ENCODE measurements at places on chromosomes 1 and 21.
A peak's percentile ranks its signal among the peaks of the same experiment; 100 is the strongest.

- DNase-seq = peak; percentile 32
Observed at GRCh38 chr1:149844101-149844500, 55.3 kb upstream of the BOLA1 start.

- DNase-seq = no peak
Observed at GRCh38 chr1:52665006-52665941, 32.3 kb downstream of the SHISAL2A start.

DNA sequence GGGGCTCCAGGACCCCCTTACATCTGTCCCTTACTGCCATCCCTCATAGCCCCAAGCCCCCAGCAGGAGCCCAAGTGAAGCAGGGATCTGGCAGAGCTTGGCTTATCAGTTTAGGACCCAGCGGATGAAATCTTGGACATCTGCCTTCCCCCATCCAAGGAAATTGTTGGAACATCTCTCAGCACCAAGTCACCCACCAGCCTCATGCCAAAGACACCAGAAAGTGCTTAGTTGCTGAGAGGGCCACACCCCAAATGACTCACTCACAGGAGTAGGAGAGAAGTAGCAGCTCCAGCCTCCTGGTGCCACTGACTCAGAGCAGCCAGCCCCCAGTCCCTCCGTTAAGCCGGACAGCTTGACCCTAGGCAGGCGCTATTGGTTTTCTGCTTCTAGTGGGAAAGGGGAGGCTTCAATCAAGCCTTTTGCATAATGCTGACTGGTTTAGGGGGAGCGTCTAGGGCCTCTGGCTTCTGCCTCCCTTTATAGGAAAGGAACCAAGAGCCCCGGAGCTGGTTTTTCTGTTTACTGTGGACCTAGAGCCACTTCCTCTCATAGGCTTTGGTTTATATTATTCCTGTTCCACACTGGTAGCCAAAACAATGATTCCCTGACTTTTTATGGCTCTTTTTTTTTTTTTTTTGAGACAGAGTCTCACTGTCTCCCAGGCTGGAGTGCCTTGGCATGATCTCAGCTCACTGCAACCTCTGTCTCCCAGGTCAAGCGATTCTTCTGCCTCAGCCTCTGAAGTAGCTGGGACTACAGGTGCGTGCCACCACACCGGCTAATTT is 114.2 kb upstream of the IPO9 start:
- peak; percentile 94 for DNase-seq

DNA sequence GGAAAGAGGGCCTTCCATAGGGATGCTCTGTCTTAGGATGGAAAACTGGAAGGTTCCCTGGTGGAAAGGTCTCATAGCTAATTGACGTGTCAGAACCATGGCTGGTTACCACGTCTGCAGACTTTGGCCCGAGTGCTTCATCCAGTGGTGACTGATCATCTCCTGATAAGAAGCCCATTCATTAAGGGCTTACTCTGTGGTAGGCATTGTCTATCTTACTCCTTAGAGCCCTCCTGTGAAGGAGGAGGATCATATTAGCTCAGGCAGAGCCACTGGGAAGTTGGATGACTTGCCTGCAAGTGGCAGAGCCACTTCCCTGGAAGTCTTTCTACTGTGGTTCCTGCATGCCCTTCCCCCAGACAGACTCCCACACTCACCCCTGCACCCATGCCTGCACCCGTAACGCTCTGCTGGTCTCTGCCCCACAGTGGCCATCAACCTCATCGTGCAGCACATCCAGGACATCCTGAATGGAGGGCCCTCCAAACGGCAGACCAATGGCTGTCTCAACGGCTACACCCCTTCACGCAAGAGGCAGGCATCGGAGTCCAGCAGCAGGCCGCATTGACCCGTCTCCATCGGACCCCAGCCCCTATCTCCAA is 79.9 kb downstream of the UCK2 start:
- DNase-seq = no peak

GRCh38 chr1:147902253-147902845 is at the start of gene GJA8:
Gene GJA8 (plus strand): TSS chr1:147902795. CDS start chr1:147907956, 5,161 bp downstream.
- no peak for DNase-seq

DNA sequence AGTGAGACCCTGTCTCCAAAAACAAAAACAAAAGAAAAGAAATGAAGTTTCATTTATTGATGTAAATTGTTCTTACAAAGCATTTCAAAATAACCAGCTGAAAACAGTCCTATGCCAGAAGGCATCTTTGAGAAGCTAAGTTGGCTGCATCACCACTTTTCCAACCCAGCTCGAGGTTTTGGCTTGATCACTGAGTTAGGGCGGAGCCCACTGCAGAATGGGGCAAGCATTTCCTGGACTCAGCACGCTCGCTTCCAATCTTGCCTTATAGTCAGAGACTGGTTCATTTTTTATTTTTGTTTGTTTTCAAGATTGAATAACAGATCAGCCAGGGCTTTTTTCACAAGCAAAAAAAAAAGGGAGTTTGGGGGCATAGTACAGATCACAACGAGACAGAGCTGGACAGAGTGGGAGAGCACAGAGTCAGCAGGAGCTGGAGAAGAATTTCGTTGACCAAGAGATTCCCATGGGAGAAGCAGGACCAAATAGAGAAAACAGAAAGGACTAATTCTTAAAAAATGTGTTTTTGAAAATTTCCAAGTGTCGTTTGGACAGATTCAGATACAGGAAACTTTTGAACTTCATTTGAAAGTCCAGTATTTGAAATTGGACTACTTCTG is 23.5 kb upstream of the COL6A1 start:
- DNase-seq = peak; percentile 74

- DNase-seq = no peak
Observed at GRCh38 chr1:232267092-232267836, 362.7 kb downstream of the SIPA1L2 start.

DNA sequence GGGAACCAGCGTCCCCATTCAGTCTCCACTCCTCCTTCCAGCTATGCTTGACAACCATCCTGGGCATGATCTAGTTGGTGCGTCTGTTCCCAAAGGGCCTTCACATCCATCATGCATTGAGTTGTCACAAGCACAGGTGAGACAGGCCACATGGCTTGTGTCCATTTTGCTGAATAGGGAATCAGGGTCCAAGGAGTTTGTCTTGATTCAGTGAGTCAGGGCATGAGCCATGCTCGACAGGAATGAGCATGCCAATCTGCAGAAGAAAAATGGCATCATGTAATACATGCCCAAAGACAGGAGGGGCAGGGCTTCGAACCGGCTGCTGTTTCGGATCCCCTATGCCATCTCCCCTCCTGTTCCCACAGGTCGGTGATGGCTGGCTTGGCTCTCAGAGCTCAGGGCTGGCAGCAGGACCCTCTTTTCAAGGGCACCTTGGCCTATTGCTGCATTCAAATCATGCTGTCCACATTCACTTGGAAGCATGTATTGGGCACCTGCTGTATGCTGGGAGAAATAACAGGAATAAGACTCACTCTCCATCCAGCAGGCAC is 44.5 kb downstream of the PKP1 start:
- DNase-seq = no peak

DNA sequence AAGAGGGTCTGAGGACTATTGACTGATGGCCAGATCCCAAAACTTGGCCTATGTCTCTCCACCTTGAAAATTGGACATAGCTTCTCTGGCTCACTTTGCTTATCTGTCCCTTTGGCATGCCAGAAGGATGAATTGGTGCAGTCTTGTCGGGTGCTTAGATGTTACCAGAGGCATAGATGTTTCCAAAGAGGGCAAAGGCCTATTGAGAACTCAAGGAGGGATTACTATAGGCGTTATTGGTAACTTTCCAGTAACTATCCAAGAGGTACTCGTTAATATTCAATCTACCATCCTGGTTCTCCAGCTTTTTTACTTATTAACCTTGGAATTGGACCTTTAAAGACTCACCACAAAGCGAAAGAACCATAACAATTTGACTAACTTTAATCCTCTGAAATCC is 368.3 kb upstream of the ESRRG start:
- DNase-seq = no peak

DNA sequence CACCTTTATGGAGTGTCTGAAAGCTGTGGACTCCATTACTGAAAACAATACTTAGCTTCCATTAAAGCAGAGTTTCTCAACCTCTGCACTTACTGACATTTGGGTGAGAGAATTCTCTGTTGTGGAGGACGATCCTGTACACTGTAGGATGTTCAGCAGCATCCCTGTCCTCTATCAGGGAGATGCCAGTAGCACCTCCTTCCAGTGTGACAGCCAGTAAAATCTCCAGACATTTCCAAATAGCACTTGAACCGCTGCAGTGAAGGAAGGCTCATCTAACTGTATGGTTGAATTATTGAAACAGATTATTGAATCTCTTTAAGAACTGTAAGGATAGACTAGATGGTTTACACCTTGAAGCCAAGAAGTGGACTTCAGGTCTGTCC is 3.1 kb downstream of the PRDM2 start:
- no peak for DNase-seq

DNA sequence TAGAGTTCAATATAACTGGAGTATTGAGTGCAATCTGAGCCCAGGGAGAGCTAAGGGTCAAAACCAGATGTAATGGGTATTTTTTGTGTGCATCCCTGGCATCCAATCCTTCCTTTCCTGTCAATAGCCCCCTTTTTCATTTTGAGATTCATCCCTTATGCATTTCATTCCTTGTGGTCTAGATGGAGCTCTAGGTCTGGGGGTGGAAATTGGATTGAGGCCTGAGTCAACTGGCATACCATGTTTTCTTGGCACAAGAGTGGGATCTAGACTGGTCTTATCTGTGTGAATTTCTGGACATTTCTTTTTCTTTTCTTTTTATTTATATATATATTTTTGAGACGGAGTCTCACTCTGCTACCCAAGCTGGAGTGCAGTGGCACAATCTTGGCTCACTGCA is 67.3 kb upstream of the RAB3GAP2 start:
- DNase-seq = no peak

DNA sequence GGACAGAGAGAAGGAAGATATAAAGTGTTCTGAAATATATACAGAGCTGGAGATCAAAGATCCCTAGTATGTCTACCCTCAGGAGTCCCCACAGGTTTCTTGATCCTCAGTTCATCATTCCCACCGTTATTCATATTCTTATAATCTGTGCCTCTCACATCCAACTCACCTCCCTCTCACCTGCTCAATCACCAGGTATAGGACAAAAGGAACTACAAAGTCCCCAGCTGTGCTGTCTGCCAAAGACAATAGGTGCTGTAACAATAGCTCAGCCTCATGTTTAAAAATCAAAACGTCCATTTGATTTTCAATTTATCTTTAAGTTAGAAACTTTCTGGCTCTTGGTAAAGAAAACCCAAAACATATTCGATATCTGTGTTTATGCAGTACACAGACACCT is 121.1 kb upstream of the PKN2 start:
- no peak for DNase-seq

- no peak for DNase-seq
Observed at GRCh38 chr1:239718997-239719628, 332.7 kb downstream of the CHRM3 start.
